ENCODE measurements at places on chromosomes 16 and 17.
A peak's percentile ranks its signal among the peaks of the same experiment; 100 is the strongest.

GRCh38 chr16:67158637-67159600 lies 790 bp downstream of the TRADD start:
- no peak for DNase-seq

DNA sequence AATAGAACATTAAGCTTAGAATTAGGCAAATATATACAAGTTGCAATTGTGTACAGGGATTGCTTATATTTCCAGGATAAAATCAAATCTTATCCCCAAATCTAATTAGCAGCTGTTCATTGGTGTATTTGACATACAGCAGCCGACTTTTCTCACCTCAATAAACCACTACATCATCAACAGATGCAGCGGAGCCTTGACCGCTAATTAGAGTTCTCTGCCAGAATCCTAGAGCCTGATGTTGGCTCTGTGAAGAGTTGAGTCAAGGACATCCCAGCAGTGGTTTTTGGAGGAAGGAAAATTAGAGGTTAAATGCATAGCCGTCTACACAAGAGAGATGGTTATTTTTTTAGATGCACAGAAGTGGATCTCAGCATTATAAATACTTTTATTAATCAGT lies 221.9 kb upstream of the CACNG5 start:
- DNase-seq: no peak

DNA sequence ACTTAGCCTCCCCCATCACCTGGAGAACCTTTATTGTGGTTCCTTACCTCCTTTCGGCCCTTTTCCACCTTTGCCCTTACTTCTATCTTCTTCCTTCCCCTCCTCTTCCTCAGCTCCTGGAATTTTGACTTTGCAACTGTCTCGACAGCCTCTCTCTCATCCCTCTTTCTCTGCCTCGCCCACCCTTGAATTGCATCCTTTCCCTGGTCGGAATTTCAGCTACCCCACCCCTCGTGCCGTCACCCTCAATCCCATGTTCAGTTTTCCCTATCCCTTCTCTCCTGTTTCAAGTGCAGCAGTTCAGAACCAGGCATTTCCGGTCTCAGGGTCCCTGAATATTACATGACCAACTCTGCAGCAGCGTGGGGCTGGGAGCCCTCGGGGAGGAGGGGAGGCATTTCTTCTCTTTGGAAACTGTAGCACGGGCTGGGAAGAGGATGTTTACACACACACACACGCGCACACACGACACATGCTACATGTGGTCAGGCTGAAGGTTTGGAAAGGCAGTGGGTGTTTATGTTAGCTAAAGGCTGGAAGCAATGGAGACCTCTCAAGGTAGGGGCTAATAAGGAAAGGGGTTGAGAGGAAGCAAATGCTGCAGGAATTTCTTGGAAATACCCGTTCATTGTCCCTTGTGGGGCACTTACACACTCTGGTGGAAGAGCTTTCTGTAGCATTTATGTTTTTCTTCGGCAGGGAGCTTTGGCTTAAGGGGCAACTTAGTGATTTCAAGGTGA lies 971 bp downstream of the MINK1 start:
- no peak for DNase-seq

DNA sequence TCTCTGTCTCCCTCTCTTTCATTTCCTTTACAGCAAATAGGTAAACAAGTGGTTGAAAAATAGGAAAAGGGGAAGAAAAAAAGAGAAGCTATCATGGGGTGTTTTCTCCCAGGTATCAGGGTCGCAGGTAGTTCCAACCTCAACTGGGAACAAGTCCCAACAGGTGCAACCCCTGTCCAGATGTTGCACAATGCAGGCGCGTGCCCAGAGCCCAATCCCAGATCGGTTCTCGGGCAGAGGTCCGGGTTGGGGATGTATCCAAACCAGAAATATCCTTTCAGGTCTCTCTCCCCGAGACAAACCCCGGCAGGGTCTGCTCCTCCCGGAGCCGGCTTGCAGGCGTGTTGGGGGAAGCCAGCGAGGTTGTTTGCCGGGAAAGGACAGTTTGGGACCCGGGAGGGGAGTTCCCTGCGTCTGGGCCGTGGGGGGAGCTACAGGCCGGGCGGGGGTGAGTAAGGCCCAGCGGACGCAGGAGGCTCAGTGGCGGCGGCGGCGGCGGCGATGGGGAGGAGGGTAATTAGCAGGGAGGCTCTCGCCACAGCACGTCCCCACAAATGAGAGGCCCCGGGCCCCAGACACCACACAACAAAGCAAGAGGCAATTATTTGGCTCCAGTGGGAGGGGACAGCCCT lies 21.2 kb upstream of the SP6 start:
- DNase-seq: no peak

GRCh38 chr16:87076950-87077749 lies 240.0 kb downstream of the C16orf95 start:
- no peak for DNase-seq

- no peak for DNase-seq
Observed at GRCh38 chr17:57707892-57708291, 37.2 kb downstream of the CCDC182 start.

DNA sequence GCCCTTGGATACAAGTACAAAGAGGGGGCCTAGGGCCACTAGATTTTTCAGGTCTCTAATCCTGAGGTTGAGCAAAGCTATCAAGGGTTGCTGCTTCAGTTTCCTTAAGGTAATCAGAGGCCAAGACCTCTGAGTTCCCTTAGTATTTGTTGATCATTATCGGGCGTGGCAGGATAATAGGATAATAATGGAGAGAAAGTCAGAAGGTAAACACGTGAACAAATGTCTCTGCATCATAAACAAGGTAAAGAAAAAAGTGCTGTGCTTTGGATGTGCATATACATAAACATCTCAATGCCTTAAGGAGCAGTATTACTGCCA lies 41.5 kb upstream of the YPEL2 start:
- DNase-seq: no peak

- no peak for DNase-seq
Observed at GRCh38 chr16:65661558-65661957, 539.7 kb upstream of the CDH11 start.

GRCh38 chr17:33464669-33465280 lies 171.7 kb upstream of the ASIC2 start:
- DNase-seq: no peak

GRCh38 chr17:69430488-69430887 lies 16.0 kb downstream of the MAP2K6 start:
- no peak for DNase-seq

DNA sequence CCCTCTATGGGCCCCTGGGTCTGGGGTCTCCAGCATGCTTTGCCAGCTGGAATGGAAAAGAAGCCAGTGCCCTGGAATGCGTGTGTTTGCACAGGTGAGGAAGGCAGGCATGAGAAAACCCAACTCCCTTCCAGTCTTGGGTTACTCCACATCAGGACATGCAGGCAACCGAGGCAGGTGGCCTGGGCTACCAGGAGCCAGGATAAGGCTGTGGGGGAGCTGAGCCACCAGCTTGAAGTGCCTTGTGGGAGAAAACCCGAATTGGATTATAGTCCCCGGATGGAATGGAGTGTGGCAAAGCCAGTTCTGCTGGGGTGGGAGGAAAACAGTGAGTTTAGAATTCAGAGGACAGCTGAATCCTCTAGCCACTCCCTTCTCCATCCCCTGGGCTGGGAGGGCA lies 7.2 kb downstream of the SRCIN1 start:
- DNase-seq: peak; percentile 11

- no peak for DNase-seq
Observed at GRCh38 chr17:10598621-10599020, 49.2 kb upstream of the MYH2 start.

DNA sequence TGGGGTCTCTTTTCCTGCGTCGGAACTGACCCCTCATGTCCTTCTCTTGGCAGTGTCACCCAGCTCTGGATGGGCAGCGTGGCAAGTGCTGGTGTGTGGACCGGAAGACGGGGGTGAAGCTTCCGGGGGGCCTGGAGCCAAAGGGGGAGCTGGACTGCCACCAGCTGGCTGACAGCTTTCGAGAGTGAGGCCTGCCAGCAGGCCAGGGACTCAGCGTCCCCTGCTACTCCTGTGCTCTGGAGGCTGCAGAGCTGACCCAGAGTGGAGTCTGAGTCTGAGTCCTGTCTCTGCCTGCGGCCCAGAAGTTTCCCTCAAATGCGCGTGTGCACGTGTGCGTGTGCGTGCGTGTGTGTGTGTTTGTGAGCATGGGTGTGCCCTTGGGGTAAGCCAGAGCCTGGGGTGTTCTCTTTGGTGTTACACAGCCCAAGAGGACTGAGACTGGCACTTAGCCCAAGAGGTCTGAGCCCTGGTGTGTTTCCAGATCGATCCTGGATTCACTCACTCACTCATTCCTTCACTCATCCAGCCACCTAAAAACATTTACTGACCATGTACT lies 13.2 kb downstream of the IGFBP4 start:
- no peak for DNase-seq

- DNase-seq: no peak
Observed at GRCh38 chr16:56113223-56113622, 78.1 kb upstream of the GNAO1 start.

GRCh38 chr17:81209141-81209540 lies 13.6 kb downstream of the CEP131 start:
- DNase-seq: no peak

GRCh38 chr17:7280519-7281073 lies 922 bp upstream of the SLC2A4 start:
- peak; percentile 26 for DNase-seq

GRCh38 chr16:47927330-47927729 lies 228.5 kb downstream of the ABCC12 start:
- DNase-seq: no peak

DNA sequence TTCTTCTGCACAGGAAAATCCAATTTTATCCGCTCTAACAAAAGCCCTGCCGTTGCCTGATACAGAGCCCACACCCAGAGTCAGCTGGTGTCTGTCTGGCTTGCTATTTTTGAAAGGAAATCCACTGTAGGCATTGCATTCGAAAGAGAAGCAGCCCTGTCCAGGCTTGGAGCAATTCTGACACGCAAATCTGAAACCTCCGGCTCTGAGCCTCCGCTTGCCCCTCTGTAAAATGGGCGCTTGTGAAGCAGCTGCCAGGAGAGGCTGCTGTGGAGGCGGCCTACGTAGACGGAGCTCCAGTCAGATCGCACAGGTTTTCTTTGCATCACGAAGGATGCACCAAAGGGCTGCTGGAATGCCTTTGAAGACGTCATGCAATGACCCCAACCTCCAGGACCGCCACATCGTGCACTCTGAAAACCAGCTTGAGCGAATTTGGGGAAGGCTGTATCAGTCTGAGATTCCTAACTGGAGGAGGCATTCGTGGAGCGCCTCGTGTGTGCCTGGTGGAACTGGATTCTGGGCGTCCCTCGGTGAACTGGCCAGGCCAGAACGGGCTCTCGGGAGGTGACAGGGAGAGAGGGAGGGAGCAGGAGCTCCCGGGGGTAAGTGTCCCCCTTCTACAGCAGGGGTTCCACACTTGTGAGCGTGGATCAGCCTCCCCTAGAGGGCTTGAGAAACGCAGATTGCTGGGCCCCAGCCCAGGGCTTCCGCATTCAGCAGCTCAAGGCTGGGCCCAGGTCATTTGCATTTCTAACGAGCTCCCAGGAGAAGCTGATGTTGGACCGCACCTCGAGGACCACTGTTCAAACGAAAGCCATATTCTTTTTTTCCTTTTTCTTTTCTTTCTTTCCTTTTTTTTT lies 215.5 kb downstream of the MRTFB start:
- DNase-seq: no peak

DNA sequence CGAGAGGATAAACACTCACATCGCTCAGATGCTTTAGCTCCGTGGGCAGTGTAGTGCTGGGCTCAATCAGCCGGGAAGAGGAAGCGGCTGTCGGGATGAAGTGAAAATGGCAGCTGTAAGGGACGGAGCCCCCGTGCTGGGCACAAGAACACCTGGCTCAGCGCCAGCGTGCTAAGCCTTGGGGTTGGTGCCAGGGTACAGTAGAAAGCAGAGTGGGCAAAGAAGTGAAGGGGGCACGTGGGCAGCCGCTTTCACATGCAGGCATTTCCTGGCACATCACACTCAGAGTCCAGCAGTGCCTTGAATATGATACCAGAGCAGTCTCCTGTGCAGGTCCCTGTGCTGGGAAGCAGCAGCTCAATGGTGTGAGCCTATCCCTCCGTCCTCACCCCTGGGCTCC lies 51.1 kb upstream of the FOXF1 start:
- DNase-seq: no peak

GRCh38 chr17:65092262-65092661 lies 35.7 kb upstream of the GNA13 start:
- DNase-seq: no peak

DNA sequence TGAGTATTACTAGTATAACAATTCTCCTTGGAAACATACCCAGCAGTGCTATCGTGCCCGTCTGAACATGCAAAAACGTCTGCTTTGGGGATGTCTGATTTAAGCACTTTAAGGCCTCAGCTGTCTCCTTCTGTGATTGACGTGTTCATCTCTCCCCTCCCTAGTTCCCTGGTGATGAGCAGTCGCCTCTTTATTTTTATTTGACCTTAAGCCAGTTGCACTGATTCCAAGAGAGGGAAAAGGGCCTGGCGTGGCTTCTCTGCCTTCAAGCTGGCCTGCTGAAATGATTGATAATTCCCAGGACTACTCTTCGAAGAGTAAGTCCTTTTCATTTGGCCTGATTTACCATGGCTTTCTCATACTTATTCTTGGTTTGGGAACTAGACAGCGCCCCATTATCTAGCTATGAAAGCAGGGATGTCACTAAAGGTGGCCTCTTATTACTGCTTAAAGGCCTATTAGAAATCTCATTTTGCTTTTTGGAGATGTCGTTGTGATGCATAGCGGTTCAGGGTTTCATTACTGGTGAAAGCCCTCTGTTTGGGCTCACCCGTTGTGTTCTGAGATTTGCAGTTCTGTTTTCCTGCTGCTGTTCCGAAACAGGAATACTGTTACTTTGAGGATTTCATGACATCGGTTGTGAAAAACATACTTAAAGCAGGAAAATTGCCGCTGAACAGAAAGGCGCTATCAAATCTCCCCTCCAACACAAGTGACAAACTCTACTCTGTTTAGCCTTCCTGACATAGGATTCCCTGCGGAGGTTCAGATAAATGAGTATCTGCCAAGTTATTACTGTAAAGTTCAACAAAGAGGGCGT lies 65.5 kb downstream of the IQCK start:
- DNase-seq: peak; percentile 3

- no peak for DNase-seq
Observed at GRCh38 chr17:64003526-64004121, 5.5 kb downstream of the PRR29 start.

DNA sequence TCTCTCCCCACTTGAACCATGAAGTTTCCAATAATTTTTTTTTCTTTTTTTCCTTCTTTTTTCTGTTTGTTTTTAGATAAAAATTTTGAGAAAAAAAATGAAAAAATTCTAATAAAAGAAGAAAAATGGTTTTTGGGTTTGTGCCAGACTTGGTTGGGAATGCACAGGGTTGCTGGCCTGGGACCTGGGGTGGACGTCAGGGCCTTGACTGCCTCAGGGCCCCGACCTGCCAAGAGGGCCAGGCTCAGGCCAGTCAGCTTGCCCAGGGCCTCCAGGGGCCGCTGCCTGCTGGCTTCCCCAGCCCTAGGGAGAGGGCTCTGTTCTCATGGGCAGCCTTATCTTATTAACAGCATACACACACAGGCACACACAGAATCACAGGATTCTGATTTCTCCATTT lies 6.5 kb downstream of the TBX6 start:
- DNase-seq: no peak

Data from fibroblast of skin of left quadriceps (primary cell).